ENCODE measurements at places on chromosomes 7 and 10.

DNA sequence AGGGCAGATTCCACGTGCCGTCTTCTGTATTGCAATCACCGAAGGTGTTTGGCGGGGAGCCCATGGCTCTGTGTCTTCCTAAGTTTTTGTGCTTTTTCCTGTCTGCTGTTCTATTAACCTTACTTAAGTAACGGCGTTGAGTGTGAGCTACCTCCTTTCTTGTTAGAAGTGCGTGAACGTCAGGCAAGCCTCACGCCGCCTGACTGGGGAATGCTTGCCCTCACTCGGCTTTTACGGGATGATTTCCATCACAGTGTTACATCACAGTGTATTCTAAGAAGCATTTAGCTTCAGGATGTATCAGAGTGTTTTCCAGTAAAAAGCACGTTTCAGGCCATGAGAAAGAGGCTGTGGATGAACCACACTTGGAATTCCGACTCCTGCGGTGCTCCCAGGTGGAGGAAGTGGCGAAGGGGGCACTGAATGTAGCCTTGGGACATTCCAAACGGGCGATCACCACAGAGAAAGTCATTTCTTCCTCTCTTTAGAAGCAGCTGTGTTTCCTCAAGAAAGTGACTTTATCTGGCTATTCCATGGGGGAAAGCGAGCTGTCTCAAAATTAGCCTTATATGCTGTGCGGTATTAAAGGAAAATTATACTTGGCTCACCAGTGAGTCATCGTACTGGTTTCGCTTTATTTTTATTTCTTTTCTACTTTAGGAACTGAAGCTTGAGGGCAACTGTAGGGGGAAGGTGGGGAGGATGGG lies 290.7 kb downstream of the KLF6 start:
- DNase-seq, result no peak

DNA sequence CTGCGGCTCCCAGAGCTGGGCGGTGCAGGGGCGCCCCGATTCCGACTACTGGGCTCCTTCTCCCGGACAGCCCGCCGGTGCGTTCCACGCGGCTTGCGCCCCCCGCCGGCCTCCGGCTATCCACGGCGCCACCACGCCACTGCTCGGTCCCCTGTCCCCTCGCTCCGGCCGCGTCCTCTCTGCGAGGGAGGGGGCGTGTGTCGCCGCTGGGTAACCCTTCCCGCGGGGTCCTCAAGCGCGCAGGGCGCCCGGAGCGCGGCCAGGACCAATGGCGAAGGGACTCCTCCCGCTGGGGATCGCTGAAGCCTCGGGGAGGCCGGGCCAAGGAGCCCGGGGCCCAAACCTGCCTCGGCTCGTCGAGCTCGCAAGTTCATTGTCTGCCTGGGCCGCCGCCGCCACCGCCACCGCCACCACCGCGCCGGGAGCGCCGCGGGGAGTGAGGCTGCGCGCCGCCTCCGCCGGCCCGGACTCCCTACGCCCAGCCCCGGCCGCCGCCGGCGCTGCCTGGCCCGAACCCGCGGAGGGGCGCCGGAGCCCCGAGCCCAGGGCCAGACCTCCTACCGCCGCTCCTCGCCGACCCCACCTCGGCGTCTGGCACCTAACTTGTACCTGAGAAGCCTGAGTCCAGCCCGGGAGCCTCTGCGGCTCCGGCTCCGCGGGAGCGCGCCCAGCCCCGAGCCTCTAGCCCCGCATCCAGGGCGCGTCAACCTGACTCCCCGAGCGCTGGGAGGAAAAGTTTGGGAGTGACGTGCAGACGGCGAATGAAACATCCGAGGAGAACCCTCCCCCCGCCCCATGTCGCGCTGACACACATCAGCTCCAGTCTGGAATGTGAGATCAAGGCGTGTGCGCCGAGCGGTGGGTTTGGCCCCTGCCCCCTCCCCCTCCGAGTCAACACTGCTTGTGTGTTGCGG lies at the start of gene CHST15:
TSS of gene CHST15 (minus strand) at position 739 of the 914 bp plus-strand sequence. CDS start 47,386 bp downstream, outside the sequence.
- no peak for DNase-seq

DNA sequence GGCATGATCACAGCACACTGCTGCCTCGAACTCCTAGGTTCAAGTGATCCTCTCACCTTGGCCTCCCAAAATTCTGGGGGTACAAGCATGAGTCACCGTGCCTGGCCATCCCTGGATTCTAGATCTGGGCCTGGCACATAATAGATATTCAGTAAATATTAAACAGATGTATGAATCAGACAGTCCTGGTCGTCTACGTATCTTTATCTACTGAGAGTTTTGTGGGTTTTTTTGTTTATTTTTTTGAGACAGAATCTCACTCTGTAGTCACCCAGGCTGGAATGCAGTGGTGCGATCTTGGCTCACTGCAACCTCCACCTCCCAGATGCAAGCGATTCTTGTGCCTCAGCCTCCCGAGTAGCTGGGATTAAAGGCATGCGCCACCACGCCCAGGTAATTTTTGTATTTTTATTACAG lies 24.3 kb upstream of the ITGB1 start:
- no peak for DNase-seq

DNA sequence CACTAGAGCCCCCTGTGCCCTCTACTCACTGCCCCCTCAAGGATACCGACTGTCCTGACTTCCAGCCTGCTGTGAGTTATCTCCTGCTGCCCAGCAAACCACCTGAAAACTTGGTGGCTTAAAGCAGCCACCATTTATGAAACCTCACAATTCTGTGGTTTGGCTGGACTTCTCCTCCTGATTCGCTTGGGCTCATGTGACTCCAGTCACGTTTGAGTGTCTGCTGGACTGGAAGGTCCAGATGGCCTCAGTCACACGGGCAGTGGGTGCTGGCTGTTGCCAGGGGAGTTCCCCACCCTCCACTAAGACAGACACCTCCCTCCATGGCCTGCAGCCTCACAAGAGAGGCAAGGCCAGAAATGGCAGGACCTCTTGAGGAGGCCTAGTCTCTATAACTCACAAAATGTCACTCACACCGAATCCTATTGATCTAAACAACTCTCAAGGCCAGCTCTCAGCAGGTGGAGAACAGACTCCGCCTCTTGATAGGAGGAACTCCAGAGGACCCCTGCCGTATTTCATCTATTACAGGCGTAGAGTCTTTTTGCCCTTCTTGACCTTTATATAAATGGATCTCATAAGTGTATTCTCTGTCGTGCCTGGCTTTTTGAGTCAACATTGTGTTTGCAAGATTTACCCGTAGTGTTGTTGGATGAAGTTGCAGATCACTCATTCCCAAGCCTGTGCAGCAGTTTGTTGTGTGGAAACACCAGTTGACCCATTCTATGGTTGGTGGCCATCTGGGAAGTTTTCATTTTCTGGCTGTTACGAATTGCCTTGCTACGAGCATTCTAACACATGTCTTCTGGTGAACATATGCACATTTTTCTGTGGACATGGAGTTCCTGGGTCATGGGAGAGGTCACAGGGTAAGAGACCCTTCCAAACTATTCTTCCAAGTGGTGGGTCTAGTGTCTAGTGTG lies 48.3 kb downstream of the ZMIZ1 start:
- DNase-seq, result no peak

DNA sequence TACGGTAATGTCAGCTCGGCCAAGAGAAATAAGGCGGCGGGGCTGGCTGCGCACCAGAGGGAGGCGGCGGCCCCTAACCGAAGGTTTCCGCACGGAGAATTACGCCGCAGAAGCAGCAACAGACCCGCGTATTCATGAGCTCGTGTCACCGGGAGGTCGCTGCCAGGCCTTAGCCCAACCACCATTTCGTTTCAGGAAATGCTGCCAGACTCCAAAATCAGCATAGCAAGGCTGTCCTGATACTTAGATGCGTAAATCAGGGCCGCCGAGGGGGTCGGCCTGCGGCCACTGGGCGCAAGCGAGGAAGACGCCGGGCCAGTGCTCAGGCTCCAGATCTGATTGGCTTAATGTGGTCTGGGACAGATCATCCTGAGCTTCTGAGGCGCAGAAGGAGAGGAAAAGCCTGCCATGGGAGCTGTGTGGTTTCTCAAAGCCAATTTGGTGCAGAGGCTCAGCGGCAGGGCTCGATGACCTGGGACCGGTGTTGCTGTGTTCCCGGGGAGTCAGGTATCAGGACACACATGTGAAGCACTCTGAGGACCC lies 247.9 kb downstream of the BAMBI start:
- no peak for DNase-seq

Measured in urothelium cell line (cell line).